ENCODE measurements at places on chromosomes 13 and 19. TPM values are rescaled to one million over a fixed set of nuclear protein-coding genes. Genes with fewer than 3 reads are reported as not detected.

The SWSAP1 gene
- 2.6 TPM for total RNA-seq

The CLN5 gene
- total RNA-seq, result 13.7 TPM

The KIR3DL1 gene
- total RNA-seq, result 0.23 TPM

The FUT2 gene
- total RNA-seq, result not detected

The IGLON5 gene
- 0.21 TPM for total RNA-seq

The ZNF568 gene
- total RNA-seq, result 6.5 TPM

The OR4F17 gene
- not detected for total RNA-seq

The SMAD9 gene
- not detected for total RNA-seq

The NPHS1 gene
- total RNA-seq, result not detected

The LYPD5 gene
- total RNA-seq, result 0.32 TPM

The CYP2F1 gene
- total RNA-seq, result not detected

The SOX1 gene
- total RNA-seq, result not detected

The CABP5 gene
- total RNA-seq, result not detected

The ZSWIM4 gene
- total RNA-seq, result 5.8 TPM

The DCT gene
- 0.11 TPM for total RNA-seq

The AP1M2 gene
- not detected for total RNA-seq

The ZNF296 gene
- total RNA-seq, result 8.6 TPM

The PSG2 gene
- not detected for total RNA-seq

The CNFN gene
- total RNA-seq, result not detected

The ZNF626 gene
- total RNA-seq, result 8.2 TPM

The KLK5 gene
- not detected for total RNA-seq

The BEST2 gene
- total RNA-seq, result not detected

The ANGPTL8 gene
- total RNA-seq, result not detected

Data from activated CD8-positive, alpha-beta memory T cell treated with anti-CD3 and anti-CD28 coated beads for 36 hours (primary cell).